ENCODE measurements at places on chromosomes 4 and X.

DNA sequence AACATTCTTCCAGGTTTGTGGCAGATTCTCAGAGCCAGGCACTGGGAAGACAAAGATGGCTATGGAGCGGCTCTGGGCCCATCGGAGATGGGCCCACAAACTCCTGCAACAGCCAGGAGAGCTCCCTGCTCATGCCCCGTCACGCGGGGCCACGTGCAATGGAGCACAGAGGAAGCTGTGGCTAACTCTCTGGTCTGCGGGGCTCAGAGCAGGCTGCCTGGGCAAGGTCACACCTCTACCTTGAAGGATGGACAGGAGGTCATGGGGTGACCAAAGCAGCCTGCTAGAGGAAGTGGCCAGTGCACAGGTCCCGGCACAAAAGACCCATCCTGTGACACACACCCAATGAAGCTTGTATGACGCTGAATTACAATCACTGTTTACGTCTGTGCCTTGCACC is 45.2 kb downstream of the C4orf50 start:
- no peak for DNase-seq

GRCh38 chrX:39766085-39766726 is 331.6 kb downstream of the BCOR start:
- DNase-seq: no peak

- DNase-seq: no peak
Measured at GRCh38 chr4:76809594-76810305, 88.2 kb downstream of the SOWAHB start.

GRCh38 chrX:81174286-81174685 is 27.4 kb downstream of the HMGN5 start:
- DNase-seq: no peak

DNA sequence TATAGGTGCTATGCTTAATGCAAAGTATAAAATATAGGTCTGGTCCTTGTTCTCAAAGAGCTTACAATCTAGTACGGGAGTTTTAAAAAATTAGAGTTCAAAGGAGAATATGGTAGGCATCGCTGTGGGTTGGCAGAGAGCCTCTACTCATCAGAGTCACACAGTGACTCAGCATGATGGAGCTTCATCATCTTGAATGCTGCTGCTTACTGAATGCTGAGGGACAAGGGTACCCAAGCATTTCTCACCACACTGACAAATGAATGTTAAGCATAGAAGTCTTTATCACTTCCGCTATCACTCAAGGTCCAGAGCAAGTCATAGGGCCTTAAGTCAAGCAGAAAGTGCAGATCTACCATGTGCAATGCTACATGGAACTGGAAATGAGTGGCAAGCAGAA is 268.6 kb upstream of the IGFBP7 start:
- DNase-seq: no peak

- no peak for DNase-seq
Measured at GRCh38 chrX:102934624-102935023, 2.4 kb upstream of the RAB40AL start.

GRCh38 chr4:102477657-102478056 is 23.5 kb upstream of the NFKB1 start:
- no peak for DNase-seq

GRCh38 chr4:71383984-71384383 is 45.2 kb downstream of the SLC4A4 start:
- DNase-seq: no peak

- no peak for DNase-seq
Measured at GRCh38 chr4:101931619-101932018, 141.1 kb downstream of the BANK1 start.

DNA sequence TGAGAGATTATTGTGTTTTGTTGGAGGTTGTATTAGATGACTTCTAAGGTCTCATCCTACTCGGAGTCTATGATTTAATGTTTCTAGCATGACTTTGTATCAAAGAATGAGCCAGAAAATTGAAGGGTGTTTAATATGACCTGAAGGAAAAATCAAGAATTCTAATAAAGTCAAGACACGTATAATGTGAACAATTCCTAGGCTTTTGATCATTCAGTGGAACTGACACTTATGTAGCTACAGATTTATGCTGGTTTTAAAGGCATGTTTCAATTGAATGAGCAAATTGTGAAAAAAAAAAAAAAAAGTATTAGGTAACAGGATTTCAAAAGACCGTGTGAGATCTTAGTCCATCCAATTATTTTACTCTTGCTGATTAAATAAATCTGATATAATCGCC is 64.9 kb downstream of the GRID2 start:
- no peak for DNase-seq

DNA sequence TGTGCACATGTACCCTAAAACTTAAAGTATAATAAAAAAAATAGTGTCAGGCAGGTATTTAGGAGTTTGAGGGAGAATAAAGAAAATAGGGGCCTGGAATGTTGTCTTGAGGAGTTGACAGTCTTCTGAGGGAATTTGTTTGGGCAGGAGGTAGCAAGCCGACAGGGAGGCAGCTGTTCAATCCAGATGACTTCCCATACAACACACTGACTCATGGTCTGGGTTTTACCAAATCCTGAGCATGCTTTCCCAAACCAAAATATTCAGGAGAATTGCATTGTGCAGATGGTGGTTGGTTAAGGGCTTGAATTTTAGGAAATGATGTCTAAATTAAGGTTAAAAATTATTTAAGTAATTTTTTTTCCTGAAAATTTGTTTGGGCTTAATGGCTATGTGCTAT is 430.0 kb downstream of the INPP4B start:
- no peak for DNase-seq
